ENCODE measurements at places on chromosomes 1 and 21.

DNA sequence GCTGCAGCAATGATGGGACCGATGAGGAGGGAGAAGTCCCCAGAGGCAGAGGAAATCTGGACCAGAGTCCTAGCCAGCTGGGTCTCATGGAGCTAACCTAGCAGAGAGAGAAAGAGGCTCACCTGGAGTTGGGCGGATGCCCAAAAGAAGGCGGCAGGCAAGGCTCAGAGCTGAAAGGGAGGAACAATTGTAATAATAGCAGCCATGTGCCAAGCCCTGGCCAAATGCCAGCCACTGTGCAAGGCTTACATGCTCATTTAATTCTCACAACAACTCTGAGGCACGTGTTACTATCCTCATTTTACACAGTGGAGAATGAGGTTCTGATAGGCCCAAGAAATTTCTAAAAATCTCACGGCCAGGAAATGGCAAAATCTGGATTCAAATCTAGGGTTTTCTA lies 50.0 kb upstream of the ZNF648 start:
- DNase-seq = no peak

GRCh38 chr1:230201445-230201844 lies 134.4 kb downstream of the GALNT2 start:
- no peak for DNase-seq

DNA sequence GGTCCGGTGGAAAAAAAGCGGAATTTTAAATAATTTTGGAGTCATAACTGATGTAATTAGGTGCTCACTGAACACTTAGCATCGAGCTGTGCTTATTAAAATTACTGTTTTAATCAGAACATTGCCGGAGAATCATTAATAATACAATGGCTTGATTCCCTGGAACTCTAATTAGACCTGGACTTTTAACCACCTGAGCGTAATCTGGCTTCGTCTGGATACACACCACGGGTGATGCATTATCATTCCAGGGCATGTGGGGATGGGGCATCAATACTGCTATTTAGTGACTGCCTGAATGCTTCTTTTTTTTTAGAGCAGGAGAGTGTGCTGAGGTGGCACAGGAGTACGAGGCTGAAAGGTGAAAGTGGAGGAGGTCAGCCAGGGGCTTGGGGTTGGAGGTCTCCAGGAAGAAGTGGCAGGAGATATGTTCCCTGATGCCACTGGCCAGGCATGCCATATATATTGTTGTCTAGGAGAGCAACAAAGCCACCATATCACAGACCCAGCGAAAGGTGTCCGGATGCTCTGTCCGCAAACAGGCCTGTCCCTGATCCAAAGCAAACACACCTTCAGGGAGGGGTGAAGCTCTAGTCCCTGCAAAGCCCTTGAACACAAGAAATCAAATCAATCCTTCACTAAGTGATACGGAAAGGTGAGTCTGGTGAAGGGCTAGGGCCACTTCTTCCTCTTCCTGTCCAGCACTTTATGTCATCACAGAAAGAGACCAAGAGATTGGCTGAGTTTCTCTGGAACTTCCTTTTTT lies 125.2 kb downstream of the PLXNA2 start:
- DNase-seq = no peak

DNA sequence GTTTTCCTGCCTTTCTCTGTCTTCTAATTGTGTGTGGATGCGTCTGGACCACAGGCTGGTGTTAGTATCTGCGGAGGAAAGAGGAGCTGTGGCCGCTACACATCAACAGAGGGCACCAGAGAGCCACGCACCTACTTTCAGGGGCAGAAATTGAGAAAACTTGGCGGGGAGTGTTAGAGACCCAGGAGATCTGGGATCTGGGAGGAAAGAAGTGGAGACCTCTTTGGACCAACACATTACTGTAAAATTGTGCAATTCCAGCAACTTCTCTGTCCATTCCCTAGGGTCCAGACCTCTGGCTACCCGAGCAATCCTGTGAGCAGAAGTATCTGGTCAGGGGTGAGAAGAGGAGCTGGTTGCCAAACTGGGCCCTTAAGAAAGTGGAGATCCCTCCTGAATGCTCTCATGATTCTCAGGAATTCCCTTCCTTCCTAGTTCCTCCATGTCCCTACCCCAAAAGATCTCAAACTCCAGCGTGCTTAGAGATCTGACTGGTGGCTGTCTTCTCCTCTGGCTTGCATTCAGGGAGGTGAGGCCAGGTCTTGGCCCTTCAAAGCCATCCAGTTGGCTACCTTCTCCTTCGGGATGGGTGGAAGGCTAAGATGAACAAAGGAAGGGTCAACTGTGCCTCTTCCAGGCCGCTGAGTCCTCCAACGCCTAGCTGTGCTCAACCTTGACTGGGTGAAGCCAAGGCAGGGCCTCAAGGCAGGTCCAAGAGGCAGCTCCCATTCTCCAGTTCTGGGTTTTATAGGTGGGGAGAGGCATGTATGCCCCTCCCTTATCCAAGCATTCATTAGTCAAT lies 1.2 kb upstream of the KIRREL1 start:
- DNase-seq = no peak

GRCh38 chr1:62794053-62794452 lies 10.1 kb downstream of the ATG4C start:
- DNase-seq = no peak

DNA sequence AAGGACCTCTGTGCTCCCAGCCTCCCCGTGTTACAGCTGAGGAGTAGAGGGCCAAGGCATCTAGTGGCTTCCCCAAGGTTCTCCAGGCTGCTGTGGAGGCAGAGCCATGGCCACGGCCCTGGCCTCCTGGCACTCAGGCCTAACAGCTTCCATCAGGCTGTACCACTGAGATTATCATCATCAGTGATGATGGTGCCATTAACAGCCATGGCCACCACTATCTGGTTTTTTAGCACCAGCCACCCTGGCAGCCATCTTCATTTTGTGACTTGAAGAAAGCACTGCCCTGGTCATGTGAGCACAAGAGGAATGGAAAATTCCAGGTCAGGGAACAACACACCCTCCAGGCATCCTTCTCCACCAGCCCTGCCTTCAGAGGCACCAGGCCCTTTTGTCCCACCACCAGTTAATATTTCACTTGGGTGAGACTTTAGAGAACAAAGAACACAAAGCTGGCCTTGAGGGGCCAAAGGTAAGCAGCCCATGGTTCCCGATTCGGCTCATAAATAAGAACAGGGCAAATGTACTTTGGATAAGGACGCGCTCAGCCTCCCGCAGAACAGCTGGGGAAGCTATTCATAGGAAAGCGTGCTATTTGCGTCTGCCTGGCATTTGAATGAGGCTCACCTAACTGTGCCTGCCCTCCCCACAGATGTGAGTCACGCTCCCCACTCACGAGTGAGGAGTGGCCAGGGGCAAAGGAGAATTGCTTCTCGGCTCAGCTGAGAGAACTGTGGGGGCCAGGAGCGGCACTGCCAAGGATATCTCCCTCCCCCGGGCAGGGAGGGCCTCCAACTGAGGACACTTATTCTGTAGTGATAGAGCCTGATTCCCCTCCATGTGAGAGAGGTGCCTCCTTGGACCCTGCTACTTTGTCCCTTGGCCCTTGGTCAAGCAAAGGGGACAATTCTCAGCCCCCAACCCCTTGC lies 95.6 kb downstream of the CD58 start:
- peak; percentile 62 for DNase-seq

DNA sequence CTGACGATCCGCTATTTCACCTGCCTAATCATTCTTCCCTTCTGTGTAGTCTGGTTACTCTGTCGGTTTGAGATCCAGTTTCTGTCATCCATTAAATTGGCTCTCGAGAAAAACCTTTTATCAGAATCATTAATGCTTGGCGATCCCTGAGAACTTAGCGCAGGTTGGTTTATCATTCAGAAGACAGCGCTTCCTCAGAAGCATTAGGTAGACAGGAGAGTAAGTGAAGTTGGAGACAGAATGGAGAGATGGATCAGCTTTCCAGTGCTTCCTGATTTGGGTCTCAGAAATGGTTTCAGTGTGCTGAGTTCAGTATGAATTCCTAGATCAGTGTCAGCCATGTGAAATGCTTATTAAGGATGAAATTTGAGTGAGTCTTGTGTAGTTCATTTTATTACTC lies 1.3 kb downstream of the USP1 start:
- no peak for DNase-seq

GRCh38 chr1:51651552-51651942 lies 34.7 kb downstream of the OSBPL9 start:
- DNase-seq = no peak

DNA sequence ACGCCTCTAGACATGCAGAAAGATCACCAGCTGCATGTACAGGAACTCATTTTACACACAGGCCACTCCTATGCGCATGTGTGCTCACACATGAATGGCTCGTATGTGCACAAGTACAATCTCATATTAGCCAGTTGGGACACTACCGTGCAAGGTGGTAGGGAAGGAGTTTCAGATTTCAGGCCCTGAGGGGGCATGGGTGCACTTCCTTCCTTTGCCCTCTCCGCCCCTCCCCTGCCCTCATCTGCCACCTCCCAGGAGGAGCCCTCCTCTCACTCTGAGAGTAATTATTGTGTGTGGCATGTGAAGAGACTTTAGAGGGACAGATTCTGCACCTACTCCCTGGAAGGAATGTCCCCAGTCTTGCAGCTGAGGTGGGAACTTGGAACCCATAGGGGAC lies 14.8 kb downstream of the EDN2 start:
- no peak for DNase-seq

- no peak for DNase-seq
Measured at GRCh38 chr1:101388904-101389546, 152.2 kb downstream of the S1PR1 start.

DNA sequence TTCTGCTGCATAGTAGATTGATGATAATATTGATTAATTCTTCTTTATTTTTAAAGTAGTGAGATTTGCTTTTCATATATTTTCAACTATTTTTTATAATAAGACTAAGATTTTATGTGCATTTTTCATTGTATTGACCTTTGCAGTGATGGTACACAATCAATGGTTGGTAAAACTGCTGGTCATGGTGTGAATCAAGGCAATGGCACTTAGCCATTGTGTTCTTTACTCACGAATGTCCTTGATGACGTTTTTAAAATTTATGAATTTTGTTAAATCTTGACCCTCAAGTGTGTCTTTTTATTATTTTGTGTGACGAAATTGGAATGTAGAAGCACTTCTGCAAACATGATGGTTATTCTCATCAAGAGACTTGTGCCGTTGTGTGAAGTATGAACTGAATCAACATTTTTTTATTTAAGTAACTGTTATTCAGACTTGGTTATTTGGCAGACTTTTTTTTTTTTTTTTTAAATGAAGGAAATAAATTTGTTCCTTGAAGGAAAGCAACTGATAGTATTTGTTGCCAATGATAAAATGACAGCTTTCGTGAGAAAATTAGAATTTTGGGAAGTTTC lies 22.6 kb downstream of the CDC73 start:
- DNase-seq = no peak

DNA sequence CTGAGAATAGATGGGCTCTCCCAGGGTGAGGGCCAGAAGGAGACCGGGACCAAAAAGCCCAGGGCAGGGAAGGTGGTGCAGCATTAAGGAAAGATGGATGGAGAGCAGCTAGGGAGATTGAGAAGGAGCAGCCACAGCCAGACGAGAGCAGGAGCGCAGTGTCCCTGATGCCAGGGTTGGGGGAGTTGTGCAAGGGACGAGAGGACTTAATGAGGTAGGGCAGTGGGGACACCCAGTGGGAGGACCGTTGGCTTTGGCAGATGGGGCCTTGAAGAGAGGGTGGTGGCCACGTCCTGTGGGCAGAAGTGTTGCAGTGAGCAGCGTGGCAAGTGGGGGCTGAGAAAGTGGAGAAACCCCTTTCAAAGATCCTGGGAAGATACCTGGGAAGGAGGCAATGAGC lies 38.0 kb upstream of the KDM4A start:
- no peak for DNase-seq

DNA sequence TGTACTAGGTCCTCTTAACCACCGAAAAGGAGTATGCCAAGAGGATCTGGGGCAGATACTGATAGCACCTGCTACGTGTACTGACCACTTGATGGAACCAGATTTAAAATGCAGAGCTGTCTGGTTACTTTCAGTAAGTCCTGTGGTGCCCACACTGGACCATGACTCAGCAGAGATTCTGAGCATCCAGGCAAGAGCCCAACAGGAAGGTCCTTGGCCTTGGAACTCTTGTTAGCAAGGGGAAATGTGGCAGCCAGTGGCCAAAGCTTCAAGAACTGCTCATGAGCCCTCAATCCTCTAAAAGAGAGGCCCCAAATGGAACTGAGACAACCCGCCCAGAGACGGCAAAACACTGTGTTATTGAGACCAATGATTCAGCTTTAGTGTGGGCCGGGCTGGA lies 4.2 kb upstream of the GJB5 start:
- DNase-seq = no peak

GRCh38 chr1:44855742-44856141 lies 12.7 kb upstream of the PTCH2 start:
- no peak for DNase-seq

GRCh38 chr1:85656256-85656655 lies 52.0 kb downstream of the ZNHIT6 start:
- no peak for DNase-seq

DNA sequence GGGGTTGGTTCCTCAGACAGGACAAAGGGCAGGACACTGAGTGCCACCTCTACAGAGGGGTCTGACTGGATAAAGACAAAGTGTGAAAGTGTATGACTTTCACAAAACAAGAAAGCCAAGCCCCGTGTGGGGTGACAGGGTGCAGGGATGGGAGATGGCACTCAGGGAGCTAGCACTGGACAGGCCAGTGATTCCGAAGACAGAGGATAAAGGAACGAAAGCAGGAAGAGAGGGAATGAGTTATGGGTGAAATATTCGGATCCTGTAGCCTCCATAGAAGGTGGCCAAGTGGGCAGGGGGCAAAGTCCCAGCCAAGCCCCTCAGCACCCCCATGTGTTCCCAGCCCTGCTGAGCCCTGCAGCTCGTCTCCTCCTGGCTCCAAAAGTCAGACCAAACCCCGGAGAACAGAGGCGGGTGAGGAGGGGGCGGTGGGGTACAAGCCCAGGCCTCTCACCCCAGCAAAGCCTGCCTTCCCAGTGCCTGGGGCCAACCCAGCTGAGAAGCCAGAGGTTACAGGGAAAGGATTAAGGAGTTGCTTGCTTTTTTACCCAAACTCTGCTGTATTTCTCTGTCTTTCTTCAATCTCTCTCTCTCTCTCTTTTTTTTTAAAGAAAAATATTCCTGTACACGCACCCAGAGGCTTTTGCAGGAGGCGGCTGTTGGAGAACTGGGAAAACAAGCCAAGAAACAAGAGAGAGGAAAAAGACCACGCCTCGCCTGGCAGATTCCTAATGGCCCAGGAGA lies 14.0 kb upstream of the WASF2 start:
- DNase-seq = no peak

GRCh38 chr1:115952547-115952946 lies 23.8 kb upstream of the SLC22A15 start:
- DNase-seq = no peak

DNA sequence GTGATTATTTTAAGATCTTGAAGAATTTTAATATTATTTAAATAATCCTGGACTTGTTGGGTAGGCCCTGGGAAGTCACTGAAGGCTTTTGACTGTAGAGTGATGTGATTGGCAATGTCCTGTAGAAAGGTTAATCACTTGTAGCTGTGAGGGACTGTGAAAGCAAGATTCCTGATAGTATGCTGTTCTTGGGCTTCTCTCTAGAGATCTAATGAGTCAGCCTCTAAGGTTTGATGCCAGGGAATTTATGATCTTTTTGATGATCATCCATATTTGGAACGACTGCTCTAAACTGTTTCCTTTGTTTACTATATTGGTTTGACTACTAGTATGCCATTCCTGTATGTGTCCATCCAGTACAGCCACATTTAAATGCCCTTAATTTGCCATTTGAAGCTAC lies 56.5 kb downstream of the CAMSAP2 start:
- DNase-seq = no peak

- no peak for DNase-seq
Measured at GRCh38 chr1:177966199-177966598, 3.7 kb downstream of the SEC16B start.

GRCh38 chr1:105894006-105894405 lies 1162.5 kb upstream of the PRMT6 start:
- DNase-seq = no peak

- no peak for DNase-seq
Measured at GRCh38 chr1:54723985-54724384, 8.3 kb downstream of the TTC4 start.
